ENCODE measurements at places on chromosomes 7 and 10.

GRCh38 chr10:77687621-77688020, 50.0 kb upstream of the KCNMA1 start:
- DNase-seq = no peak

- DNase-seq = no peak
These were observed 15.9 kb downstream of the ACTA2 start for GRCh38 chr10:88936656-88937055.

- no peak for DNase-seq
These were observed 9.1 kb upstream of the SCART1 start for GRCh38 chr10:133444342-133445267.

GRCh38 chr10:97849103-97849686, 448 bp upstream of the GOLGA7B start:
- DNase-seq = peak; percentile 13

- no peak for DNase-seq
These were observed 124.9 kb downstream of the CSTF2T start for GRCh38 chr10:51574248-51575048.

DNA sequence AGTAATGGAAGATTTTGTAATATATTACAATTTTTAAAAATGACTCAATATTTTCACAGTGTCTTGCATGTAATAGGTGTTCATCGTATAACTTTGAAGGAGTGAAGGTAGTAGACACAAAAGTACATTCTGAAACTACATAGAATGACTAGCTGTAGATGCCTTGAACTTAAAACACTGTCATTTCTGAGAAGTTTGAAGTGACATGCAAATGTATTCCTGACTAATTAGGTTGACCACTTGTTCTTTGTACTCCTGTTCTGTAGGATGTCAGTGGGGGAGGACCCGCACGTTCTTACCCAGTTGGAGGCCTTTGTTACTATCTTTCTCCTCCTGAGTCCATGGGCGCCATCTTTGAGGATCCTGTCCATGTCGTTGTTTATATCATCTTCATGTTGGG, 31.2 kb downstream of the SEC61A2 start:
- DNase-seq = no peak

GRCh38 chr10:103533827-103534226, 40.3 kb downstream of the NEURL1 start:
- DNase-seq = no peak

GRCh38 chr7:133369130-133369529, 116.3 kb downstream of the EXOC4 start:
- DNase-seq = no peak

DNA sequence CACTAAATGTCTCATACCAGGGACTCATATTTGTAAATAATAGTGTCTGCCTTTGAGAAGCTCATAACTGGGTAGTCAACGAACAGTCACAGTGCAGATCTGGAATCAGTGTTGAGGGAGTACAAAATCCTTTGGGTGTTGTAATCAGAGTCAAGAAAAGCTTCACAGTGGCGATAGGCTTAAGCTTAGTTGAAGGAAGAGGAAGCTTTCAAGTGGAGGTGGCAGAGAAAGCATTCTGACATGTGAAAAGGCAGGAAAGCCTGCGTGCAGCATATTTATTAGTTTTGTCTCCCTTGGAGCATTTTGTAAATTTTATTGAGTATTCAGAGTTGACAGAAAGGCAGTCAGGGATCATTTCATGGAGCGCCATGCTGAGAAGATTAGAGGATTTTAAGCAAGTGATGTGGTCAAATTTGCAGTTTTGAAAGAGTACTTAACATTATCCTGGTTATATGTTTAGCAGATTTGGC, 104.9 kb downstream of the ADK start:
- no peak for DNase-seq

GRCh38 chr10:612696-613095, 76.8 kb downstream of the DIP2C start:
- no peak for DNase-seq

GRCh38 chr10:35356725-35357092, 20.4 kb downstream of the CCNY start:
- no peak for DNase-seq

DNA sequence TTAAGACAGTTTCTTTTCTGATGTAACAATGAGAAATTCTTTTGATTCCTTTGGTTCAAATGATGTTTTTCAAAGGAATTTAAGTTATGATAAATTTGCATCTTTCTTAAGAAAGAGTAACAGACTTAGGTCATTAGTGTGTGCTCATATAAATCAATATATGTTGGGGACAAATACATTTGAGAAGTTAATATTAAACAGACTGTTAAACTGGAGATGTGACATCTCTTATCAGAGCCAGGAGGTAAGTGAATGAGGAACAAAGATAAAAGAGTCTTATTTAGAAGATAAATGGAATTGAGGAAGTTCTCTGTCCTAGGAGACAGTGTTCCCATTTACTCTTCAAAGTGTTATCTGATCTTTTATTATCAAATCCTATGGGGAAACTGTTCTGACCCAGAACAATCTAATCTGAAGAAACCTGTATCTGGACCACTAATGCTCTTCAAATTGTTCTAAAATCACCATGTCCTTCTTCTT, 104.8 kb upstream of the LAMB4 start:
- DNase-seq = no peak

DNA sequence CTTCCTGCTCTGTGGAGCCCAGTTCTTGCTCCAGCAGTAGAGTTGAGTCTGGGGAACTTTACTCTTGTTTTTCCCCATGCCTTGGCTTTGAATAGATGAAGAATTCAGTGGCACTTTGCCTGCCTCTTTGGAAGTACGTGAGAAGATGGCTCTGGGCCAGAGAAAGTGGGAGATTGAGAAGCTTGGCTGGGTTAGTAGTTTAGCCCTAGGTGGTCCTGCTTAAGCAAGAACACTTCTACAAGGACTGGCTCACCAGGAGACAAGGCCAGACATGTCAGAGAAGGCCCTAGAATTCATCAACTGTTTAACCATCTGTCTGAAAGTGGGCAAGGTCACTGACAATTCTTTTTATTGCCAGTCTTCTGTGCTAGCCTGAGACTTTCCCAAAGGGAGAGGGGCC, 410.3 kb downstream of the TYW1 start:
- DNase-seq = no peak

DNA sequence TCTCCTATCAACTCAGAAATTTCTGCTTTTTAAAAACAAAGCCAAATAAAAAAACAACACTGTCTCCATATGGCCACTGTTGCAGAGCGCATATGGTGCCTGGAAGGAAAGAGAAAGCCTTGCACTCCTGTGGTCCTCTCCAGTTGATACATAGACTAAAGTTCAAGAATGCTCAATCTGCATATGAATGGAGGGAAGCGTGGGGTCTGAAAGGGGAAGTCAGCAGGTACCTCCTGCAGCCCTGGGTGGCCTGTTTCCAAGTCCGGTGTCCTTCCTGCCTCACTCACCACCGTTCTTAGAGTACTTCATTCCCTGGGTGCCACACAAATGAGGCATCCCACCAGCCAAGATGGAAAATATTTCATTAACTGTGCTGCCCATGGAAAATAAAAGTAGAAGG, 138.3 kb upstream of the PALS2 start:
- no peak for DNase-seq

DNA sequence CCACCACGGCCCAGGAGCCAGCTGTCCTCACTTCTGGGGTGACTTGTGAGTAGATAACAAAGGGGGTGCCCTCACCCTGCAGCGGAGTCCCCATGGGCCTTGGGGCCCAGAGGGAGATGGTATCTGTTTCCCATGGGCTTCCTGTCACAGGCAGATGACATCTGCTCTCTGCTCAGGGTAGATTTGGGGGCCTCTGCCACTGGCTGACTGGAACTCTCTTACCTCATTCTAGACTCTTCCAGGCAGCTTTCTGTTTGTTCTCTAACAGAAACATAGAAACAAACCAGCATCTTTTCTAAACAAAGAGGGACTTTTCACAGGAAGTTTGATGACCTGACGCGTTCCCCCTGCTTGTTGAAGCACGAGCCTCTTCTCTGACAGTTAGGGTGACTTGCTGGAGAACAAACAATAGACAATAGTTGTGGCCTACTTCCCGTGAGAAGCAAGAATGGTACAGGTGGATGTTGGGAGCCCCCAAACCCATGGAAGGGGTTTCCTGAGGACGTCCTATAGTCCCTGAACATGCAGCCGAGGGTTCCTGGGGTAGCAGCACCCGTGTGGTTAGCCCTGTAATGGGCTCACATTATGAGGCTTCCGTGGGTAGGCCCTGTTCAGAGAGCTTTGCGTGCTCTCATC, 61.6 kb downstream of the GRK5 start:
- DNase-seq = peak; percentile 85

DNA sequence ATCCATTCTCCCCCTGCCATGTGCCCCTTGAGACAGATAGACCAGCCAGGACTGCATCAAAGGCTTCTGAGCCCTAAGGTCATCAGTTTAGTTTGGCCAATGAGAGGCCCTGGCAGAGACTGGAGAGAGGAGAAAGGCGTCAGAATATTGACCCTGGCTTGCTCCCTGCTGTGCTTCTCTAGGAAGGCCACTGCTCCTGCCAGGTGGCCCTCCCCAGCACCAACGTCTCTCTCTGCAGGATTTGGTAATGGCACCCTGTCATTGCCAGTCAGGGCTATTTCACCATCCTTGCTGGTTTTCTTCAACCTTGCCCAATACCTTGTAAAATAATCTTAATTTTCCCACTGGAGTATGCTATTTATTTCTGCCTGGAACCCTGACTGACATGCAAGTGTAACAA, 38.8 kb upstream of the ZRANB1 start:
- DNase-seq = no peak

DNA sequence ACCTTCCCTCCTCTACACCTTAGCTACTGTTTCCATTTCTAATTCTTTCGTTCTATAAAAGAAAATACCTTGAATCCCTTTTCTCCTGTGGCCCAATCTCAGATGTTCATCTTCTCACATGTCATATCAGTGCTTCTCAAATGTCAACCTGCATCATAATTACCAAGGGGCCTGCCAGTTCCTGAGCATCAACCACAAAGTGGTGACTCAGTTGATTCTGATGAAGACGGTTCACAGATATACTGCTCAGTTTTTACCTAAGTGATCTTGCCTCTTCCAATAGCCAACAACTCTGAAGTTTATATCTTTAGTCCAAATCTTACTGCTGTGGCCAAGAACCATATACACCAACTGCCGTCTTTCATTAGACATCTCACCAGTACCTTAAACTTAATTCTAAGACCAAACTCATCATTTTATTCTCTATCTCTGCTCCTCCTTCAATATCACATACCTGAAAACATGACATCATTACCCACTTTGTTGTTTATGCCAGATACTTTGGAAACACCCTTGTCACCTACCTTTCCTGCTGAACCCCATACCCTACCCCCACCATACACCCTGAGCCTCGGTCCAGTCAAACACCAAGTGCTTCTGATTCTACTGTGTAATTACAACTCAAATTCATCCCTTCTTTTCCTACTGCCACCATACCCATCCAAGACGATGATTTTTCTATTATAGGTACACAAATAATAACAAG, 115.5 kb downstream of the LMBR1 start:
- peak; percentile 13 for DNase-seq

DNA sequence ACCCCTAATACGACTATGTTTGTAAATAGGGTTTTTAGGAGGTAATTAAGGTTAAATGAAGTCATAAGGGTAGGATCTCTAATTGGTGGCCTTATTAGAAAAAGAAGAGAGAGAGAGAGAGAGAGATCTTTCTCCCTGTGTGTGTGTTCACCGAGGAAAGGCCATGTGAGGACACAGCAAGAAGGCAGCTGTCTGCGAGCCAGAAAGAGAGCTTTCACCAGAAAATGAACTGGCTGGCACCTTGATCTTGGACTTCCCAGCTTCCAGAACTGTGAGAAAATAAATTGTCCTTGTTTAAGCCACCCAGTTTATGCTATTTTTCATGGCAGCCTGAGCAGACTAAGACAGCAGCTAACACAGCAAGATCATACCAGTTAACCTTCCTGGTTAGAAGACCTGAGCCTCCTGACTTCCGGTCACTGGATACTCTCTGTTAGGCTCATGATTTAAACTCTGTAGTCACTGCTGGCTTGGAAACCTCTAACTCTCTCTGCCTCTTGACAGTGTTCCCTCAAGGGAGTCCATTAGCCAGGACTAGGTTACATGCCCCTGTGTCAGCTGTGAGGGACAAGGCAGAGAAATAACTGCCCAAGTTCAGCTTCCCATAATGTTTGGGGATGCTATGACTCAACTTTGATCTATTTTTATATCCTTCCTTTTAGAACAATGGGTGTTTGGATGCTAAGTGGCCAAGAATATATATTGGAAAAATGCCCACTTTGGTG, 102.3 kb downstream of the DYNC1I1 start:
- DNase-seq = no peak

DNA sequence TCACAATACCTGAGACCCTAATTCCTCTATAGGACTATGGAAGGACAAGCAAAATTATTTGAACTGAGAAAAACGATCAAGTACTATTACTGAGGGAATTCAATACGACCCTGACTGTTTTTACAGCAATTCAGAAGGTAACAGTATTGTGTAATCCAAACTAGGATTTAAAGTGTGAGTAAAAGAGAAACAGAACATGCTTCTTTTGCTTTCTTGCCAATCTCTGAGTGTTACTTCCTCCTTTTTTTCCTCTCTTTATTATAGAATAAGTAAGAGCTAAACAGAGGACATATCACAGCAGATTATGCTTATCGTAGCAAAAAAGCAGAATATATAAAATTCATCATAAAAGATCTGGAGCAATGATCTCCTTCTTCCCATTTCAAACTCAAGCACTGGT, 292.1 kb downstream of the THSD7A start:
- no peak for DNase-seq

- DNase-seq = no peak
These were observed 278.5 kb downstream of the DNAJB6 start for GRCh38 chr7:157615101-157615817.

DNA sequence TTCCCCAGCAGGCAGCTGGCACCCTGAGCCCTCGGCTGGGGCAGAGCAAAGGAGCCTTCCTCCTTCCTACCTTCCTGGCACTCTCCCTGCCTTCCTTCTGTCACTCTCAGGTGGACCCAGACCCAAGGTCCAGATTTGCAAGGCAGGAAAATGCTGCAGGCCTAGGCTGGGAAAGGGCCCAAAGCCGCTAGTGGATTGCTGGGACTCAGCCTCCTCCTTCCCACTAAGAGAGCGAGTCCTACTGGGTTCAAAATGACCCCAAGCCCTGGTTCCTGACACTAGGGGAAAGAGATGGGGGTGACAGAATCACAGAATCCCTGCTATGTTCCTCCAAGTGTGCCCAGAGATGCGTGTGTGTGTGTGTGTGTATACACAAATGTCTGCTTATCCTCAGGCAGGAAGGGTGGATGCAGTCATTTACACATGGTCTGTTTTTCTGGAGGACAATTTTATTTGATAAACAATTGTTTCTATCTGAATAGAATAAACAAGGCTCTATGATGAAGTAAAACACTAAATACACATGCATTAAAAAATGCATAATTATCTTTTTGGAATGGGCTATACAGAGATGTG, 1.3 kb upstream of the PLAU start:
- DNase-seq = no peak

DNA sequence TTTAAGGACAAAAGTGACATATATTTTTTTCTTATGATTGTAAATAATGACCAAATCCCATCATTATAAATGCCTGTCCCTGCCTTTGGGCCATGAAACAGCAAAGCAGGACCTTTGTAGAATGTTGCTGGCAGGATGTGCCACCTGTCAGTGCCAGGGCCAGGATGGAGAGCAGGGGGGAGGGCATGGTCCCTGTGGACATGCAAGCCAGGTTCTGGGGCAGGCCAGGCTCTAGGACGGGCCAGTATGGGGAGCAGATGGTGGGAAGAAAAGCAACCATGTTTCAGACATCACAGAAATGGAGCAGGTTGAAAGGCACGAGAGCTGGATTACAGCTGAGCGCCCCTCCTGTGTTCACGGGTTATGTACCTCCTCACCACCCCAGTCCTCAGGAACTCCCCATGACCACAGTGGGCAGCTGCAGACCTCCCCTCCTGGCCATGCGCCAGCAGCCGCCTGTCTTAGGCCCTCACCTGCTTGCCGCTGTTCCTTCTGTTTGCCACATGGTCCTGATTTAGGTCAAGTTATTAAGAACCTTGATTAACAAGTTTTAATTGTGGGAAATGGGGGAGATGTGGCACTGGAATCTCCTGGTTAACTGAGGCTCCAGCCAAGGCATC, 210.4 kb downstream of the PAXIP1 start:
- DNase-seq = no peak

Measured in activated T-helper 1 cell treated with anti-CD3 and anti-CD28 coated beads, Interleukin-12 subunit alpha, Interleukin-12 subunit beta, Interleukin-2, Interleukin-4 antibody, amounts not matched to agents 30 ng/mL and 10 ng/mL and 1 ng/mL, durations not matched to agents 14 hours and 24 hours and 36 hours (primary cell).